ENCODE measurements at places on chromosomes 2 and 18.

- DNase-seq = no peak
These were observed 22.0 kb downstream of the KATNAL2 start for GRCh38 chr18:46939337-46939963.

DNA sequence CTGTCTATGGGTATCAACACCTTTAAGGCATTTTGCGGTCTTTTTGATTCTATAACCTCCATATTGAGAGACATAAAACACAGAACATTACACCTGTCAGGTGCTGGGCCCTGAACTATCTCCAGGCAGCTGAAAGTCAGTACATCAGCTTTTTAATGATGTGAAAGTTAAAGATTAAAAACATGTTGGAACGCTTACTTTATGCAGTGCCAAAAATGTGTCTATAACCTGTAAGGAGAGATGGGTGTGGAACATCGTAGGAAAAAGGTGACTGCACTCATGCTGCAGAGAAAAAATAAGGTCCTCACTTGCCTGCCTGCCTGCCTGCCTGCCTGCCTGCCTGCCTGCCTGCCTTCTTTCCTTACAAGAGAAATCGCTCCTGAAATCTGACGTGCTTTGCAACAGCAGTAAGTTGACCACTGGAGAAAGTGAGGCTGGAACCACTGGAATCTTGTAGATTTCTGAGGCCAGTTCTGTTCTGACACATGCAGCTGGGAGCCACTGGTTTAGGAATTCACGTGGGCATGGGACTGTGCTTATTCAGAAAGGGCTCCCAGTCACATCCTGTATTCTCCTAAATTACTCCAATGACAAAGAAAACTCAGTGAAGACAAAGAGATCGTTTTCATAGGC, 34.1 kb downstream of the BCL11A start:
- DNase-seq = no peak

- DNase-seq = no peak
These were observed 98.2 kb upstream of the ALPP start for GRCh38 chr2:232280341-232280740.

DNA sequence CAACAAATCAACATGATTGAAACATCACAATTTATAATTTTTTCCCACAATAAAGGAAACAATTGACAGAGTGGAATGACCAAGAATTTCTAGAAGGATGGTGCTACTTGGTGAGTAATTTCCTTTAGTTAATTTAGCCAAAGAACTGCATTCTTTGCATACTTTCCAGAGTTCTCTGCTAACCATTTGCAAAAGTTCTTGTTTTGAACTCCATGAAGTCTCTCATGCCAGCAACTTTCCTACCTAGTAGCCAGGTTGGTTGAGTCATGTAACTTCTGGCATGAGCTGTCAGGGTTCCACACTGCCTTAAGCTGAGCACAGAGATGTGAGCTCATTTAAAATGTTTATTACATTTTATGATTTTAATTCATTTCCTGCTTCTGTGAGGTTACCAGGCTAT, 539.6 kb downstream of the PID1 start:
- no peak for DNase-seq

DNA sequence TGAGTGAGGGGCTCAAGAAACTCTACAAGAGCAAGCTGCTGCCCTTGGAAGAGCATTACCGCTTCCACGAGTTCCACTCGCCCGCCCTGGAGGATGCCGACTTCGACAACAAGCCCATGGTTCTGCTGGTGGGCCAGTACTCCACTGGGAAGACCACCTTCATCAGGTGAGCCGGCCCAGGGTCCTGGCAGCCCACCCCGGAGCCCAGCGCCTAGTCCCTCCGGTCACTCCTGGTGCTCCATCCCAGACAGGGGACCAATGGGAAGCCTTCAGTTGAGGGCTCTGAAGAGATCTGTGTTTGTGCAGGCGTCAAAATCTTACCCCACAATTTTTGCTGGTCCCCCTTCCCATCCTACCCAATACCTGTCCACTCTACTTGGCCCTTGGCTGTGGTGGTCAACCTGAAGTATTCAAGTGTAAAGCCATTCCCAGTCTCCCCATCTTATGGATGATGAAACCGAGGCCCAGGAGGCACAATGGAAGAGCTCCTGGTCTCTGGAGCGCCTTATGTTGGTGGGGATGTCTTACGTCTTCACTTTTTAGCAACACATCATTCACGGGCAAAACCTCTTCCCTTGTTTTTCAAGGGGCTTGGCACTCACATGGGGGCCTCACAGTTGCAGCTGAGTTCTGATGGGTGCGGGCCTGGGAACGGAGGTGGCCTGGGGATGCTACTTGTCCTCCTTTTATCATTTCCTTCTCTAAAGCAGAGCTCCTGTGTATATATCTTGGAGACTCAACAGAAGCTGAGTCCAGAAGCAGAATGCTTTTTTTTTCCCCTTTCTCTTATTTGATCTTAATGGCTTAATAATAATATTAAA, 941 bp downstream of the EHD3 start:
- no peak for DNase-seq

DNA sequence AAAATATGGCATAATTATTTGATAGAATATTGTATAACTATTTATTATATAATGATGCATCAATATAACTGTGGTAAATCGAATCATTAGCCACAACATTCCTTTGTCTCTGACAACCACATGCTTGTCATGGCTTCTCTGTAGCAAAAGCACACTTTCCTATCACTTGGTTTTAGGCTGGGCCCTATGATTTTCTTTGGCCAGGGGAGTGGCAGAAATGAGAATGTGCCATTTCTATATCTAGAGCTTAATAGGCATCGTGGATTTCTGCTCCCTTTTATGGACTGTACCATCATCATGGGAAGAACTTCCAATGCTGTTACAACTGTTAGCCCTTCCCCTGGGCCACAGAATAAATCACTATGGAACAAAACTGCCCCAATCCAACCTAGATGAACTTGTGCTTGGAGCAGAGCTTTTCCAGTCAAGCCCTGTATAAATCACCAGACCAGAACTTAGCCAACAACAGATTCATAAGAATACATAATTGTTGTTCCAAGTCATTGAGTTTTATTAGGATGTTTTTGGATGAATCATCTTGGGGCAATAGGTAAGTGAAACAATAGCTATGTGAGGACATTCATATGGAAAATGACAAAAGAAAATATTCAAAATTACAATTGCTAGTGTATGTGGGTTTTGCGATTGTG, 715.8 kb downstream of the ERBB4 start:
- DNase-seq = no peak

- no peak for DNase-seq
These were observed 18.2 kb upstream of the ARL4C start for GRCh38 chr2:234514873-234515638.

DNA sequence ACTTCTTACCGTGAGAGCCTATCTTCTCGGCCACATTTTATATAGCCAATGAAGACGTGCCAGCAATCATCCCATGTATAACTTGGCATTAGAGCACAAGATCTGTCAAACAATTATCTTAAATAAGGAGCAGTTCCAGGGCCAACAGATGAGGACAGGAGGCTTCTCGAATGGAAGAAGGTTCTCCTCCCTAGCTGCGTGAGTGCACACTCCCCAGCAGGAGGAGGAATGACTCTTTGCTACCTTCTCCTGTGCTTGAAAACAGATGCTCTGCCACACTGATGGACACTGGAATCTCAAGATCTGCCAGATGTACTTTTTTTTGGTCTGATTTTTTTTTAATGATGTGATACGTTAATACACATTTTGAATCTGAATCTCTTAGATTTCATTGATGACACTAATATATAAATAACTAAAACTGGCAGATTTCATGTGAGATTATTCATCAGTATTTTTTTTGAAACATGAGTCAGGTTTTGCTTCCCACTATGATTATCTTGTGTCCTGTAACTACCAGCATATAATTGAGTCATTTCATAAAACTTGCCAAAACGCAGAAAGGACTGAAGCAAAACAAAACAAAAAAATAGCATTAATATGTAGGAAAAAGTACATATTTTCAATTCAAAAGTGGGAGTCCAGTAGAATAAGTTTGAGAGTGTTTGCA, 626 bp upstream of the VIT start:
- DNase-seq = no peak

- no peak for DNase-seq
These were observed 22.0 kb downstream of the SAG start for GRCh38 chr2:233329489-233330135.

- DNase-seq = no peak
These were observed 122.9 kb downstream of the PRKRA start for GRCh38 chr2:178328037-178328436.

- DNase-seq = no peak
These were observed 41.6 kb downstream of the CREB1 start for GRCh38 chr2:207571370-207571769.

DNA sequence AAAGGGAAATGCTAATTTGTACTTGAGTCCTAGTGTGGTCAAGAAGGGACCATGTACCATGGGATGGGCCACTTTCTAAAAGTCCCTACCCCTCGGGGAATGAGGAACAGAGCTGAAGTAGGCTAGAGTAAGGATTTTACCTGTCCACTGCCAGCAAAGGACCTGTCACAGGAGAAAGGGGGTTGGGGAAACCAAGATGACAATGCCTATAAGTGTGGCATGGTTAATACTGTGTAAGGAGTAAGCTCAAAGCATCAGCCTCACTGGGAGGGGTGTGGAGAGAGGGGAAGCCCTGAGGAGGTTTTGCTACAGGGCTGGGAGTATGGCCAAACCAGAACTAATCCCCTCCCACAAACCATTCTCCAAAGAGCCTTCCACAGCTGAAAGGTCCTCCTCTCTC, 15.8 kb downstream of the GKN2 start:
- DNase-seq = no peak

- no peak for DNase-seq
These were observed 7.3 kb downstream of the SFXN5 start for GRCh38 chr2:73063909-73064875.

- DNase-seq = no peak
These were observed 16.3 kb upstream of the ITGAV start for GRCh38 chr2:186573531-186573930.

GRCh38 chr2:219637842-219638185, 10.4 kb downstream of the SLC4A3 start:
- no peak for DNase-seq

DNA sequence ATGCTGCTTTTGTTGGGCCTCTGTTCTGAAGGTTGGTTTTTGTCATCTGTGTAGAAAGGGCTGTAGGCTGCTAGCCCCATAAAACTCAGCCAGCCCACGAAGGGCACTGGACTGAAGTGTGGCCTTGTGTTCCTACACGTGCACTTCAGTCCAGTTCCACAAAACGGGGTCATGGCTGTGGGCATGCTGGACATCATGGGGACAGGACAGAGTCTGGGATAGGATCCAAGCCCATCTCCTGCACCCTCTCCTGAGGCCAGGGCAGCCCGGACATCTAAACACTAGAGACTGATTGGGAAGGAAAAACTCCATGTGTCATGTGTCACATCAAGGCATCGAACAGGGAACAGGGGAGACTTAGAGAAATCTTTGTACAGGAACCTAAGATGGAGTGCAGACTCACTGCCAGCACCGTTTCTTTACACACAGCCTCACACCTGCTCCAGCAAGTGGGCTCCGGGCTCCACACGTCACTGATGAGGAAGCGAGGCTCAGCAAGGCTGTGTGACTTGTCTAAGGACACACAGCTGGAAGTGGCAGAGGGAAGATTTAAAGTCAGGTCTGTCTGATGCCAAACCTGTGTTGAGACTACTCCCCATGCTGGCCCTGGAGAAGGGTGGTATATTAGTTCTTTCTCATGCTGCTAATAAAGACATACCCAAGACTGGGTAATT, 74.8 kb upstream of the BCL2L11 start:
- no peak for DNase-seq

GRCh38 chr2:134773759-134774742, 55.3 kb upstream of the TMEM163 start:
- DNase-seq = no peak

GRCh38 chr2:51918113-51918512, 886.2 kb upstream of the NRXN1 start:
- no peak for DNase-seq

DNA sequence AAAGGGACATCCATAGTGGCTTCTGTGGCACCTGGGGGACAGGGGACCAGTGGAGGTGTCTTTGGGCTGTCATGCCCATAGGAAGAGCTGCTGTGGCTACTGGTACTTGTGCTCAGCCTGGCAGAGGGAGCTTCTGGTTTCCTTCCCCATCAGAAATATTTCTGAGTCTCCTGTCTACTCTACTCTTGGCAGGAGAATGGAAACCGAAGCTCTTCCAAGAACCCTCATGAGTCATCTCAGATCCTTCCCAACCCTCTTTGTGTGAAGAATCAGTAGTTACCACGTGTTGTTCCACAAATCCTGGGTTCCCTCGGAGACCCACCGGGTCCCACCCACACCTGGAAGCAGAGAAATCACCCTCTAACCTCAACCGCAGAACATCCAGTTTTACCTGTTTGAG, 234.9 kb downstream of the FHOD3 start:
- no peak for DNase-seq

DNA sequence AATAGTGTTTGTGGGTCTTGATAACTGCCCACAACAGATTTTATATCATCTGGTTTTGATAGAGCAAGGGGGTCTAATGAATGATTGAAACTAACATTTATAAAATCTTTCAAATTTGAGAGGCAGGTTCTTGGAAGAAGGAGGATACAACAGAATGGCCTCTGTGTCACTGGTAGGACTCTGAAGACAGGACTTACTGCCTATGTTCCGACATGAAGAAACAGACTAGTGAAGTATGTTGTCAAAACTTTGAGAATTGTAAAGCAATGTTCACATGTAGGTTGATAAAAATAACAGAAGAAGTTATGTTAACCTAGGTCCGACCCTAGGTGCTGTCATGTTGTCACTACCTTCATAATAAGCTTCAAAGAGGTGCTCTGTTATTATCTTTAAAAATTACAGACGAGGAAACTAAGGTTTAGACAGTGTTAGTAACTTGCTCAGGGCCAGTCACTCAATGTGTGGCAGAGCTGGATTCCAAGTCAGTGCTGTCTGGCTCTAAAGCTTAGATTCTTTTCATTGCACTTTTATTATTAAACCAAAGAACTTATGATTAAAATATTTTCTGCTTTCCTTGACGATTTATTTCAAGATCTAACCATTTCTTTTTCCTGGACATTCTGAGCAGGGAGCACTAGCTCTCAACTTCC, 146.2 kb downstream of the RPIA start:
- DNase-seq = no peak

DNA sequence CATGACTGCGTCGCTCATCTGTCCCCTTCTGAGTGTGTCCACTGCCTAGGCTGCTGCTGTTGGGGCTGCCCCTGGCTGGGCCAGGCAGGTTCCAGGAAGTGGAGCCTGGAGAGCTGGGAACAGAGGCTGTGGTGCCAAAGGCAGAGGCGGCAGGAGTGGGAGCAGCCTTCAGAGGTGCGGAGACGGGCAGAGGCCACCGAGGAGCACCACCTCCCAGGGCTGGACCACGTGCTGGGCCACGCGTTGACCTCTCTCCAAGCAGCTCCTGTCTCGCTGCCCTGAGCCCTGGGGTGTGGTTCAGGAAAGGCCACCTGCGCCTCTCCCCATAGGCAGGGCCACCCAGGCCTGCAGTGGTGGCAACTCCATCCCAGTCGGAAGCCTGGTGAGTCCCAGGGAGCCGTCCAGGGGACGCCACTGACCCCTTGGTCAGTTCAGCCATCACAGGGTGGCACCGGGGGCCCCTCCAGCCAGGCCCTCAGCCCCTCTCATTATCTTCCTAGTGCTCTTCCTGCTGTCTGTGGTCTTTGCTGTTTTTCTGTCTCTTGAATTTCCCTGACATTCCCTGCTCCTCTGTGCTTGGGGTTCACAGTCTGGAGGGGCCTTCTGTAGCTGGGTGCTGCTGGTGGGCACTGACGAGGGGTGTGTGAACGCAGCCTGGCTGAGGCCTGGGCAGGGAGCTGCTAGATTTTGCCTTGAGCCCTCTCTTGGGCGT, 122.8 kb upstream of the HS6ST1 start:
- no peak for DNase-seq

- DNase-seq = no peak
These were observed 48.8 kb upstream of the NPAS2 start for GRCh38 chr2:100771125-100771524.
